ENCODE measurements at places on chromosomes 12 and 14.

GRCh38 chr12:124812979-124813378 is 50.7 kb downstream of the SCARB1 start:
- no peak for DNase-seq

- no peak for DNase-seq
These were observed 58.3 kb upstream of the EEA1 start for GRCh38 chr12:92987362-92987761.

- no peak for DNase-seq
These were observed 41.2 kb upstream of the TMED10 start for GRCh38 chr14:75217508-75218206.

GRCh38 chr12:127680516-127680915 is 586.5 kb upstream of the TMEM132C start:
- DNase-seq = no peak

- no peak for DNase-seq
These were observed 114.5 kb upstream of the RTL1 start for GRCh38 chr14:101017806-101018560.

- no peak for DNase-seq
These were observed 31.1 kb downstream of the IRF2BPL start for GRCh38 chr14:76997257-76997970.

DNA sequence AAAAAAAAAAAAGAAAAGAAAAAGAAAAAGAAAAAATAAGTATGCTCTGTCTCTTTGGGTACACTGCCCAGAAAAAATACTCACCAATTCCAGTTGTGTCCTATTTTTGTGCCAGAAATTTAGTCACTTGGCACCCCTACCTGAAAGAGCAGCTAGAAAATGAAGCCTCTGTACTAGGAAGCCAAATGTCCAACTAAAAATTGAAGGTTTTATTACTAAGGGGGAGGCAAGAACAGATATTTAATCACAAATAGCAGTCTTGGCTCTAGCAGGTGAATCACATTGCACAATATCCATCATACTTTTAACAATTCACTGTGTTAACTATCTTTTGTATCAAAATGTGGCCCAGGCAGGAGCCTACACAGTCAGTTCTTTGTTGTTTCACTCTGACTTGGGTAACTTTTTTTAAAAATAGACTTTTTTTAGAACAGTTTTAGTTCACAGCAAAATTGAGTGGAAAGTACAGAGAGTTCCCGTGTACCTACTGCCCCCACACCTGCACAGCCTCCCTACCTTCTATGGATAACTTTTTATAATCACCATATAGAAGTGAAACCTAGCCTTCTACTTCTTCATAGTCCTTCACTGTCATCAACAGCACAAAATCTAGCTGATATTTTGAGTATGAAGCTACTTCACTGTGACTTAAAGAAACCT is 87.1 kb upstream of the ATF7IP start:
- no peak for DNase-seq

DNA sequence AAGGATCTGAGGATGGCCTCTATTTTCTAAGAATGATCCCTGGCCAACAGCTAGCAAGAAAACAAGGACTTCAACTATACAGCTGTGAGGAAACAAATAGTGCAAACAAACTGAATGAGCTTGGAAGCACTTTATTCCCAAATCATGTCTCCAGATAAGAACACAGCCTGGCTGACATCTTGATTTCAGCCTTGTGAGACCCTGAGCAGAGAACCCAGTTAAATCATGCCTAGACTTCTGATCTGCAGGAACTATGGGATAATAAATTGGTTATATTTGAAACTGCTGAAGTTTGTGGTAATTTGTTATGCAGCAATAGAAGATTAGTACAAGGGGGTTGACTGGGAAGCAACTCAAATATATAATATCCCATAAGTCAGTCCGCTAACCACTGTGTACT is 183.9 kb upstream of the BMP4 start:
- DNase-seq = no peak

- DNase-seq = no peak
These were observed 45.5 kb upstream of the EML1 start for GRCh38 chr14:99747582-99748330.

GRCh38 chr14:56202256-56202655 is 84.0 kb downstream of the PELI2 start:
- no peak for DNase-seq

DNA sequence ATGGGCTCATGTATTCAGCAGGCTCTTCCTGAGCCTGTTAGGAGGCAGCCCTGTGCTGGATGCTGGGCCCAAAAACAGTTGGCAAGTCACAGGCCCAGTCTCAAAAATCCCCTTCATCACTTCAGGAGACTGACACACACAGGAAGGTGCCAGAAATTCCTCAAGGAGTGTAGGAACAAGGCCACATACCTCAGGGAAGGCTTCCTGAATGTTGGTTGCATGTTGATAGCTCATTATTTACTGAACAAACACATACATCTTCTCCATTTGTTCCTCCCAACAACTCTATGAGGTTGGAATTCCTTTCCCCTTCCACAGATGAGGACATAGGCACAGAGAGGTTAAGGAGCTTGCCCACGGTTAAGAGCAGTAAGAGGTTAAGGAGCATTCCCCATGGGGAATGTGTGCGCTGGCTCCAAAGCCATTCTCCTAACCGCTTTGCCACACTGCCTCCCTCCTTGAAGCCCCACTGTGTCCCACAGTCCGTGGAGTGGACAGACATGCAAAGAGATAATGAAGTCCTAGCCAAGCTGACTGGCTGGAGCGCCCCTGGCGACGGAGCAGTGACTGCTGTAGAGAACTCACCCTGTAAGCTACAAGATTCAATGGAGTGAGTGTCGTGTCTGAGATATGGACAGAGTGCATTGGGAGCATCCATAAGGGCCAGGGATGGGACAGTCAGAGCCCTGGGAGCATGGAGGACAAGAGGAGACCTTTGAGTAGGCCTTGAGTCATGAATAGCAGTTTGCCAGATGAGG is 3.3 kb downstream of the HHIPL1 start:
- DNase-seq = no peak

- no peak for DNase-seq
These were observed 24.0 kb downstream of the ITGA7 start for GRCh38 chr12:55683676-55684075.

GRCh38 chr12:113649256-113649830 is 177.7 kb upstream of the LHX5 start:
- no peak for DNase-seq

DNA sequence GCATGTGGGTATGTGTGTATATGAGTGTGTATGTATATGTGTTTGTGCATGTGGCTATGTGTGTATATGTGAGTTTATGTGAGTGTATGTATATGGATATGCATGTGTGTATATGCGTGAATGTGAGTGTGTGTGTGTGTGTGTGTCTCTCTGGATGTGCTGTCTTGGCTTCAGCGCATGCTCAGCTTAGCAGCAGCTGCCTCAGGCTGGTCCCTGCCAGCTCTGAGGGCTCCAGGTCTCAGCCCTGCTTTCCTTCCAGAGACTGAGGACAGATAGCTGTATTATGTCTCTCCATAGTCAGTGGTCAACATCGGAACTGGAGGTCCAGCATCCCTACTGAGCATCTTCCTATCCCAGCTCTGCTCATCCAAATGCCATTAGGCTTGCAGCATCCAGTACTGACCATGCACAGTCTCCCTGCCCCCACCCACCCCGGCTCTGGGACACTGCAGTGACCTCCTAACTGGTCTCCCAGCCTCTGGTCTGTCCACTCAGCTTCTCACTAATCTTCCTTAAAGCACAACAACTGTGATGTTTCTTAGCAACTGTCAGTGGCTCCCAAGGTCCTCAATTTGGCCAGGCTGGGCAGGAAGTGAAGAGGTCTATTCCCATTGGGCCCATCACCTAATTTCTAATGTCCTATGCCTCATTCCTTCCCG is 22.8 kb downstream of the FAIM2 start:
- no peak for DNase-seq

- no peak for DNase-seq
These were observed 88.6 kb downstream of the AEBP2 start for GRCh38 chr12:19527866-19528265.

DNA sequence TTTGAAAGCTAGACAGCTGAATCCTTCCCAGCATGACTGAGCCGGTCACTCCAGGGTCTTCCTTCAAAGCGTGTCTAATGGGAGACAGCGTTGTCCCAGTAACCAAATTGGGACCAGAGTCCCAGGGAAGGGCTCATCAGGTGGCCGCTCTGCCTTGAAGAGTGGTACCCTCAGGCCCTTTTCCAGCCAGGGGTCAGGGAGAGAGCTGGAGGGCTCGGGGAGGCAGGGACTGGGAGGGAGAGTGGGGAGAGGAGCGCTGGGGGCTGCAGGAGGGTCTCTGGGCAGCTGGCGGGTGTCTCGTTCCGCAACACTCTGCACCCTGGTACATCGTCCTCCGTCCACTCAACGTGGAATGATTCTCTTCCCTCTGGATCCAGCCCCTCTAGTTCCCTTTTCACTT is 1.6 kb upstream of the RTL1 start:
- DNase-seq = no peak

DNA sequence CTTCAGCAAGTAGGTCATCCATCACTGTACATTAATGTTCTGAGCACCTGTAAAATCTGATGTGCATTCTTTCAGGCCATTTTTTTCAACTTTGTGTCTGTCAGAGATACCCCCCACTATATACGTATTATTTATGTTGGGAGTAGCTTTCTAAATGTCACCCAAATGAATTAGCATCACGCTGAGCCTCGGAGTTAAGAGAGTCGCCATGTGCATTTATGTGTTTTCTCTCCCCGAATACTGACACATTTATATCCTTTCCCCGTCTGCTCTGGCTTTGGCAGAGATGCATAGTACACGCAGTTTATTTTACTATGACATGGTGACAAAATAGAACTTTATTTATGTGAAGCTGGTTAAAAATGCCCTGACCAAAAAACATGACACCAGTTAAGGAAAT is 216.4 kb downstream of the SLC25A21 start:
- no peak for DNase-seq

- DNase-seq = no peak
These were observed 68.0 kb upstream of the OSBPL8 start for GRCh38 chr12:76627346-76628135.

DNA sequence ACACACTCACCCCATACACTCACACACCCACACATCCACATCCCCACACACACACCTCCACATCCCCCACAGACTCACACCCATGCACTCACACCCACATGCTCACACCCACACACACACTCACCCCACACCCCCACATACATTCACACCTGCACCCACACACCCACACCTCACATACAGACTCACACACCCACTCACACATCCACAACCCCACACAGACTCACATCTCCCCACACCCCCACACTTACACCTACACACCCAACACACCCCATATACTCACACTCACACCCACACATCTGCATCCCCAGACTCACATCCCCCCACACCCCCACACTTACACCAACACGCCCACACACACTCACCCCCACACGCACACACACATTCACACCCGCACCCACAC is 171.8 kb downstream of the GLT1D1 start:
- DNase-seq = no peak
